Thoracic aorta (tissue), 2 donors: ENCODE measurements at places on chromosomes 5 and 9. TPM values are rescaled to one million over a fixed set of nuclear protein-coding genes. Genes with fewer than 3 reads are reported as not detected.

- H3K4me1 ChIP-seq: peaks cover 40% of the 10 kb centered on the region
- no peak for DNase-seq
- no peaks in the 10 kb centered on the region for H3K27me3 ChIP-seq
- peak overlapping the region; percentile 71 for H3K4me3 ChIP-seq
- peak overlapping the region; percentile 5 for H3K27ac ChIP-seq
Measured at GRCh38 chr9:136342181-136343120, 15.1 kb downstream of the GPSM1 start.

DNA sequence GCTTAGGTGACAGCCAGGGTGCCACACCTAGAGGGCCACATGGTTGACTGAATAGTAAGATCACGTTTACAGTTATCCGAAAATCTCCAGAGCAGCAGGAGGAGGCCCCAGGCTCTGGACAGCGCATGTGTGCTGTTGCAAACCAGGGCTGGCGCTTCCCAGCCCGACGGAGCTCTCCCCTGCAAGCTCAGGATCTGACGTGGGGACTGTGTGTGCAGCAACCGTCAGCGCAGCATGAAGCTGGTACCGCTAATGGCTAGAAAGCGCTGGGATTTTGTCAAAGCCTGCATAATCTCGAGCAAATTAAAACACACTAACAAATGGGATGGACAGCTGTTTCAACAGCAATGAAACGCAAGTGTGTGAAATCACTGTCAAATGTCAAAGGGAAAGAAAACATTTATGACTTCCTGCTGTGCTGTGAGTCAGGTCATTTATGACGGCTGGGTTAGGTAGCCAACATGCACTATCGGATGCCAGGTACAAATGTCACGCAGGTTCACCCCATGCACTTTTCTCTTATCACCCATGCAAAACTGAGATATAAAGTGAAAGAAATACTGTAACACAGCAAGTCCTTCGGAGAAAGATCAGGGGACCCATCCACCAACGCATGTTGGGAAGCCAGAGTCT is 7.5 kb downstream of the SURF4 start:
- H3K36me3 ChIP-seq: peaks cover 38% of the 10 kb centered on the region
- H3K27ac ChIP-seq: no peak overlapping the region
- H3K27me3 ChIP-seq: no peaks in the 10 kb centered on the region
- peaks cover 58% of the 10 kb centered on the region for H3K4me1 ChIP-seq
- DNase-seq: no peak

DNA sequence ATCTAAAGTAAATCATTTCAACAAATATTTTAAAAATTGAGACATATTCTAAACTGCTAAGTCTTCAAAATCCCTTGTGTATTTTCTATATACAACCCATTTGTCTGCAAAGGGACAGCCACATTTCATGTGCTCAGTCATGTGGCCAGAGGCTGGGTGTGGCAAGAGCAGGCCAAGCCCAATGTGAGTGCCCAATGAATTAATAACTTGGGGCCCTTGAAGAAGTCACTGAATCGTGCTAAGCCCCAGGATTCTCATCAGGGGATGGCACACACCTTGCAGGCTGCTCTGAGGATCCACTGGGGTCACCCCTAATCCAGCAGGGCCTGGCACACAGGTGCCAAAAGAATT is 78.2 kb upstream of the SMIM23 start:
- DNase-seq: no peak
- H3K36me3 ChIP-seq: no peaks in the 10 kb centered on the region
- no peaks in the 10 kb centered on the region for H3K27me3 ChIP-seq
- H3K27ac ChIP-seq: no peak overlapping the region
- no peak overlapping the region for H3K4me3 ChIP-seq

DNA sequence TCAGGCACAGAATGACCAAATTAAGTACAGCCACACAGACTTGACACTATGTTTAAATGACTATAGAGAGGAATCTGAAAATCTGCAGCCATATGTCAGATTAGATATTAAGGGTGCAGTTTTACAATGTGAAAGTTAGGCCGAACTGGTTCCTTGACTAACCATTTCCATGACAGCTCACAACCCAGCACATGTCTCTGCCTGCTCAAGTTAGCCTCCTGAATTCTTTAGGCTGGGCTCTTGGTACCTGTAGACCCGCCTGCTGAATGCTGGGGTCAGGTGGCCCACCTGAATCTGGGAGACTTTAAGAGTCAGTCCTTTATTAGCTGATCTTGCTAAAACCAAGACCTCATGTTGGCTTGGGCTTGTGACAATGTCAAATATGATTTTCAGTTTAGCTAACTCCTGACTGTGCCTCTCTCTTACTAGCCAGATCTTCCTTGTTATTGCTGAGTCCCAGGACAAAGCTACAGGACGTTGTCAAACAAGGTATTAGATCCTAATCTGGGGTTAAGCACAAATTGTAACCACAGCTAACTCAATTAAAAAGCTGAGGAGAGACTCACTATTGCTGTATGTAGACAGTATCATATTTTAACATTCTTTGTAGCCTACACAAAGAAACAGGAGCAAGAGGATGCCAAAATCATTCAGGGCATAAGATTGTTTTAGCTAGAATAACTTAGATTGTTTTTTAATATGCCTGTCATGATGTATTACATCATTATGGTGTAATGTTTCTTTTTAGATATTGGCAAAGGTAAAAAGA is 490.9 kb downstream of the SEMA5A start:
- no peak overlapping the region for H3K4me3 ChIP-seq
- peaks cover 10% of the 10 kb centered on the region for H3K4me1 ChIP-seq
- no peak for DNase-seq
- H3K27ac ChIP-seq: no peak overlapping the region
- H3K36me3 ChIP-seq: no peaks in the 10 kb centered on the region
- no peaks in the 10 kb centered on the region for H3K27me3 ChIP-seq

DNA sequence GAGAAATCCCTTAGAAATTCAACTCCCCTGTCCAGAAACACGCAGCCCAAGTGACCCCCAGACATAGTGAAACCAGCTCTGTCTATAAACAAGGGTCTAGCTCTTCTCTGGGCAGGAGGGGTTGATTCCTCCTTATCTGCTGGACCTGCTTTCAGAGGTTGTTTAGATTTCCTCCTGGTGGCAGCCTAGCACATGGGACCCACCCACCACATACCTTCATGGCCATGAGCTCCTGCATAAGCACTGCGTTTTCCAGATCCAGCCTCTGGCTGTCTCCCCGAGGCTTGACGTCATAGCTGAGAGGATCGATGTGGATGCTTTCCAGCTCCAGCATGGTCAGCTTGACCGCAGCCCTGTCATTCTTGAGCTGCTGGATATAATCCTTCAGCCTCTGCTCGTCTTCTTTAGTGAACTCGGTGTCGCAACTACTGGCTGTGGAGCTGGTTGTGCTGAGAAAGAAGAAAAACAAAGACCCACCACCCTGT is 77.0 kb downstream of the DCP2 start:
- DNase-seq: no peak
- no peak overlapping the region for H3K27ac ChIP-seq
- no peaks in the 10 kb centered on the region for H3K27me3 ChIP-seq
- H3K36me3 ChIP-seq: no peaks in the 10 kb centered on the region
- H3K4me1 ChIP-seq: peaks cover 16% of the 10 kb centered on the region
- no peak overlapping the region for H3K4me3 ChIP-seq

DNA sequence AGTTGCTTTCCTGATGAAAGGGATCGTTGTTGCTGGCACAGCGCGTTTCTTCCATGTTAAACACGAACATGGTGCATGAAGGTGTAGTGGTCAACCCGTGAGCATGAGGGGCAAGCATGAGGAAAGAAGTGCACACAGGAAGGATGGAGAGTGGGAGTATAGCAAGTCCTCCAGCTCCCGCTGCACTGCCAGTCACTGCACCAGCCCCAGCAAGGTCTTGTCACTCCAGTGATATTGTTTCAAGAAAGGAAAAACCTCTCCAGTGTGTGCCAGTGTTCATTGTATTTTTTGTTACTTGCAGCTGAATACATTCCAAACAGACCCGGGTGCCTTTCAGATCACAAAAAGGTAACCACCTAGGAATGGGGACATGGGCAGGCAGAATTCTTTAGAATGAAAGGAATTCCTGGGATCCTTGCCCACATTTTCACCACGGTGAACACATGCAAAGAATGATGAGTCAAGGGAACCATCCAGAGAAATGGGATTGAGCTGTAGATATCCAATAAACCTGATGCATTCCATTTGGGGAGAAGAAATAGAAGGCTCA is 186.3 kb downstream of the AOPEP start:
- no peak overlapping the region for H3K4me3 ChIP-seq
- H3K36me3 ChIP-seq: no peaks in the 10 kb centered on the region
- peaks cover 15% of the 10 kb centered on the region for H3K4me1 ChIP-seq
- DNase-seq: no peak

GRCh38 chr5:113264046-113264445 is 170.7 kb downstream of the TSSK1B start:
- no peaks in the 10 kb centered on the region for H3K4me1 ChIP-seq
- H3K27me3 ChIP-seq: no peaks in the 10 kb centered on the region
- DNase-seq: no peak
- H3K4me3 ChIP-seq: no peak overlapping the region
- no peak overlapping the region for H3K27ac ChIP-seq

FGFR4 gene
- 1.6 TPM for total RNA-seq

MAST4 gene
- total RNA-seq: 47.8 TPM

RLN2 gene
- total RNA-seq: not detected

MLANA gene
- total RNA-seq: not detected
